ENCODE measurements at places on chromosomes 5 and 9. TPM values are rescaled to one million over a fixed set of nuclear protein-coding genes. Genes with fewer than 3 reads are reported as not detected.

DNA sequence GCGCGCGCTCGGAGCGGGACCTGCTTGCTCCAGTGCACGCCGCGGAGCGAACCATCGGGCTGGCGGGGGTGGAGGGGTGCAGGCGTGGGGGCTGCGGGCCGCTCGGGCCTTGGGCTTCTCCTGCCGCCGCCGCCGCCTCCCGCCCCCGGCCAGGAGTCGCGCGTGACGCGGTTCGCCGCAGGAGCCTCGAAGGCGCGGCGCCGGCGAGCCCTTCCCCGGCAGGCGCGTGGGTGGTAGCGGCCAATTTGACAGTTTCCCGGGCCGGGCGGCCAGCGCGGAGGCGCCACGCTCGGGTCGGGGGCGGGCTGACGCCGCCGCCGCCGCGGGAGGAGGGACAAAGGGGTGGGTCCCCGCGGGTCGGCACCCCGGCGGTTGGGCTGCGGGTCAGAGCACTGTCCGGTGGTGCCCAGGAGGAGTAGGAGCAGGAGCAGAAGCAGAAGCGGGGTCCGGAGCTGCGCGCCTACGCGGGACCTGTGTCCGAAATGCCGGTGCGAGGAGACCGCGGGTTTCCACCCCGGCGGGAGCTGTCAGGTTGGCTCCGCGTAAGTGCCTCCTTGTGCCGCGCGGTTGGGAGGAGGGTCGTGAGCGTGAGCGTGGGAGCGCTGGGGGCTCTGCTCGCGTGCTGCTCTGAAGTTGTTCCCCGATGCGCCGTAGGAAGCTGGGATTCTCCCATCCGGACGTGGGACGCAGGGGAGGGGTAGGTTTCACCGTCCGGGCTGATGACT is at the start of gene TJP2:
TJP2 (plus strand) TSS at position 387 of the 725 bp plus-strand sequence; CDS start at position 483, 96 bp downstream.
- peaks cover 55% of the 10 kb centered on the region for H3K4me1 ChIP-seq
- peak within 1 kb of the TSS; percentile 97 for H3K27ac ChIP-seq
- H3K36me3 ChIP-seq: no peaks in the 10 kb centered on the region
- no peaks in the 10 kb centered on the region for H3K27me3 ChIP-seq

DNA sequence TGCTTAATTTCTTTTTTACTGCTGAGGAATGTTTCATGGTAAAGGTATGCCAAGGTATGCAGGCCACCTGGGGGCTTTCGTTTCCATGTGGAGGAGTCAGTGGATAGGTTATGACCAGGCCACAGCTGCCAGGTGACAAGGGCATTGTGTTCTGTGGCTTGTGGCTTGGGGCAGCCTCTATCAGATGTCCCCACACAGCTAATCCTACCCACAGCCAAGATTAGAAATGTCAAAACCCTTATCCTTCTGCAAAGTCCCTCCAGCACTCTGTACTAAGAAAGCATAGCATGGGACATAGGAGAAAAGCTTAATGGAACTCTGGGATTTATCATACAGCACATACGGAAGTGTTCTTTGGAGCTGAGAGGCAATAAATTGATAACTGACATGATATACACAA is 171.2 kb upstream of the S1PR3 start:
- no peaks in the 10 kb centered on the region for H3K4me1 ChIP-seq
- no peak overlapping the region for H3K4me3 ChIP-seq
- no peaks in the 10 kb centered on the region for H3K27me3 ChIP-seq
- no peak for DNase-seq

DNA sequence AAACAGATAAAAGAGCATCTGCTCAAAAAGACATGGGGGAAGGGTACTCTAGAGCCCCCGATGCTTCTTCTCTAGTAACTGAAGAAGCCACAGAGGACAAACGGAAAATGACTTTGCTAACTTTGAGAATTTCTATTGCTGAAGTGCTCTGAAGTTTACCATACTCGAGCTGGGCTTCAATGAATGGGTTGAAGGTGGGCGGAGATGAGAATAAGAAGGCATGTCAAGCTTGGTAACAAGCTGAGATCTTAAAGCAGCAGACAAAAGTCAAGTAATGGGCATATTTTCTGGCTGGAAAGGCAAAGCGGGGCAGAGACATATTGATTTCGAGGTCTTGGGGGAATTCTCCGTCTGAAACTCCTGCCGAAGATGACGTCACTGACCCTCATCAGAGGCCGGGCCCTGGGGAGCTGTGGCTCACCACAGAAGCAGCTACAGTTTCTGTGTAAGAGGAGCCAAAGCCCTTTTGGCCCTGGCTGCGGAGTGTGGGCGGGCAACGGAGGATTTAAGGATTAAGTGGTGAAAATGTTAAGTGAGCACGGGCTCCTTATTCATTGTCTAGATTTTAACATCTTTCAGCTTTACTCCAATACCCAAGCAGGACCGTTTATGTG is 115.8 kb upstream of the SLIT3 start:
- H3K4me3 ChIP-seq: no peak overlapping the region
- no peaks in the 10 kb centered on the region for H3K36me3 ChIP-seq
- H3K27ac ChIP-seq: no peak overlapping the region
- no peaks in the 10 kb centered on the region for H3K27me3 ChIP-seq

DNA sequence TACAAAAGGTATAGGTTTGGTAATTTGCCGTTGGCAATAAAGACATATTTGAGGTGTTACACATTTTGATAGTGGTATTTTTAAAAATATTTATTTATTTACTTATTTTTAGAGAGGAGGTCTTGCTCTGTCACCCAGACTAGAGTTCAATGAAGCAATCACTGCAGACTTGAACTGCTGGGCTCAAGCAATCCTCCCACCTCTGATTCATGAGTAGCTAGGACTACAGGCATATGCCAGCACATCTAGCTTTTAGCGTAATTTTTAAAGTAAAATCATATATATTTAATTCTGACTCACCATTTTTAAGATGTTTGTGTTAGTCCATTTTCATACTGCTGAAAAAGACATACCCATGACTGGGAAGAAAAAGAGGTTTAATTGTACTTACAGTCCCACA is 1974.3 kb downstream of the EFNA5 start:
- no peak overlapping the region for H3K4me3 ChIP-seq
- H3K4me1 ChIP-seq: no peaks in the 10 kb centered on the region
- no peak for DNase-seq
- H3K27ac ChIP-seq: no peak overlapping the region
- no peaks in the 10 kb centered on the region for H3K27me3 ChIP-seq
- H3K36me3 ChIP-seq: no peaks in the 10 kb centered on the region

GRCh38 chr5:132458651-132459030 is 31.9 kb downstream of the IRF1 start:
- H3K4me3 ChIP-seq: no peak overlapping the region
- H3K27ac ChIP-seq: peak overlapping the region; percentile 63
- peaks cover 81% of the 10 kb centered on the region for H3K4me1 ChIP-seq
- H3K27me3 ChIP-seq: no peaks in the 10 kb centered on the region
- no peak for DNase-seq
- H3K36me3 ChIP-seq: no peaks in the 10 kb centered on the region

SLC4A9 gene
- not detected for total RNA-seq

GRCh38 chr5:55305345-55305744 is 2.1 kb downstream of the DHX29 start:
- H3K4me1 ChIP-seq: no peaks in the 10 kb centered on the region
- H3K27ac ChIP-seq: no peak overlapping the region
- H3K4me3 ChIP-seq: no peak overlapping the region
- H3K27me3 ChIP-seq: no peaks in the 10 kb centered on the region
- no peak for DNase-seq

DNA sequence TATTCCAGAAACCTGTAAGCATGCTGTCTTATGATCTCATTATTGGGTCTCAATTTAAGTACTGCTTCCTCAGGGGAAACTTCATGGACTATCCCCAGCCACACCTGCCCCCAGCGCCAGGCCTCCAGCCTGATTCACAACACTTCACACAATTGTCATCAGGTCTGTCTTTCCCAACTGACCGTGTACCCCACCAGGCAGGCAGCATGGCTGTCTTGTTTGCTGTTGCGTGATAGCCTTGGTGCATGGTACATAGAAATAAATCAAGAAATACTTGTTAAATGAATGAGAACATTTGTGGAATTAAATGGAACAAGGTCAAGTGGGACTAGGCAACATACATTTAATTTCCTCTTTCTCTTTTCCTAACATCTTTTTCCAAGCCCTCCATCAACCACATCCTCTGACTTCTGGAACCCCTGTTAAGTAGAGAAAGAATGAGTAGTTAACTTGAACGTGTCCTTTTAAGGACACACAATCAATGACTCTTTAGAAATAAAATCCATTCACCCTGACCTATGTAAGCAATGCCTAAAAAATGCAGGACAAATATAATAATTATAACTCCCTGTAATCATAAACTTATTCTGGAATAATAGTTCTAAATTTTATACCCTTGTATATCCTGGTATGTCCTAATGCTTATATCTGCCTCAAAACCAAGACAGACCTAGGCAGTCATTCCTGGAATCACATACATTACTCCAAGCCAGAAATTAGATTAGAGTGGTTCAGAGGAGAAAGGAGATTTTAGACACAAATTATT is 17.2 kb upstream of the THG1L start:
- no peak overlapping the region for H3K27ac ChIP-seq
- DNase-seq: no peak
- H3K4me1 ChIP-seq: no peaks in the 10 kb centered on the region
- no peak overlapping the region for H3K4me3 ChIP-seq
- H3K36me3 ChIP-seq: no peaks in the 10 kb centered on the region

BARHL1 gene
- not detected for total RNA-seq

- no peaks in the 10 kb centered on the region for H3K27me3 ChIP-seq
- H3K36me3 ChIP-seq: no peaks in the 10 kb centered on the region
- H3K4me3 ChIP-seq: no peak overlapping the region
- no peak overlapping the region for H3K27ac ChIP-seq
- DNase-seq: no peak
Measured at GRCh38 chr5:157475432-157475831, 15.4 kb downstream of the NIPAL4 start.

HAPLN1 gene
- total RNA-seq: not detected

LHX2 gene
- 2.6 TPM for total RNA-seq

FOXD4 gene
- not detected for total RNA-seq

- H3K27ac ChIP-seq: no peak overlapping the region
- no peaks in the 10 kb centered on the region for H3K36me3 ChIP-seq
- no peak for DNase-seq
- no peak overlapping the region for H3K4me3 ChIP-seq
Measured at GRCh38 chr9:127113191-127113972, 9.1 kb downstream of the ANGPTL2 start.
